Effector memory CD8-positive, alpha-beta T cell (primary cell): ENCODE measurements at places on chromosomes 5 and 9.
A peak's percentile ranks its signal among the peaks of the same experiment; 100 is the strongest.

GRCh38 chr5:22892441-22892840 is 39.3 kb upstream of the CDH12 start:
- no peak for DNase-seq

DNA sequence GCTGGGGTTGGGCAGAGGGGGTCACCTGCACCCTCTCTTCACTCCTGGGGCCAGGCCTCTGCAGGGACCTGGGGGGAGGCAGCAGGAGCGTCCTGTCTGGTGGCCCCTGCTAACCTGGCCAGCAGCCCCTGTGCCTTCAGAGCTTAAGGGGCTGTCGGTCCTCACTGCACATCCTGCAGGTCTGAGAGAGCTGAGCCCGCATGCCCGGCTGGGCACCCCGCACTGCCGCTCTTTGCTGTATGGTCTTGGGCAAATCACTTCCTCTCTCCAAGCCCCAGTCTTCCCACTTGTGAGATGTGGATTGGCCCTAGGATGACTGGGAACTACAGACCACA is 7.9 kb downstream of the FLT4 start:
- DNase-seq: no peak

DNA sequence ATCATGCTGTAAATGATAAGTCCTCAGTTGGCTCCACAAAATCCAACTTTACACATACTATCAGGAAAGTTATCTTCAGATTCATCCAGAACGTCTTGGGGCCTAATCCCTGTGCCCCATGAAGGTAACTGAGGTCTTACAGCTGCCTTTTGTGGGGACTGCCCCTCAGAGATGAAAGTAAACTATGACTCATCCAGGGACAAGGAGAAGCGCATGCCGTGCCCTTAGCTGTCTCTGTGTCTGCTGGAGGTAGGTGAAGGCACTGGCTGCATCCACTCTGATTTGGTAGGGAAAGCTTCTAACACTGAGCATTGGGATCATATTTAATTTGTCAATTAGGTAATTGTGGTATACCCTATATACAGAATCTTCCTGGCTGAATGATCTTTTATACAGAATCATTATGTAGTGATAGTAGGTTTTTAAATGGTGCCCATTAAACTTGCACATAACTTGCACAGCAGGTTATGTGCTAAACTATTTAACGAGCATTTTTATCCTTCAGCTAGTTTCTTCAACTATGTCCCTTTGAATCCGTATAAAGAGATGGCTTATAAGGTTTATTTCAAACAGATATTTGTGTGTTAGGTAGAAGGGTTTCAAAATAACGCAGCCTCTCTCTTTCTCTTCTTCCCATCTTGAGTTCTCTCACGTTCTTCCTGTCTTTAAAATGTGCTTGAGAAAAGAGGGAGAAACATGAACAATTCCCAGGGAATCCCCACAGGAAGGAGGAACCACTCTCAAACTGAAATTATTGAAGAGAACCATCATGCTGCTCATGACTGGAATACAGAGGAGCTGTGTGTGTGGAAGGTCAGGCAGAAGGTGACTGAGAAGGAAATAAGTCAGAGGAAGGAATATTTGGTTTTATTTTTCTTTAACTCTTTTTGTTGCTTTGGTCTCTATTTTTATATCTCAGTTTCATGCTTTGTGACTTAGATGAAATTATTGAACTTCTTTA is 250.9 kb downstream of the CD180 start:
- DNase-seq: no peak

DNA sequence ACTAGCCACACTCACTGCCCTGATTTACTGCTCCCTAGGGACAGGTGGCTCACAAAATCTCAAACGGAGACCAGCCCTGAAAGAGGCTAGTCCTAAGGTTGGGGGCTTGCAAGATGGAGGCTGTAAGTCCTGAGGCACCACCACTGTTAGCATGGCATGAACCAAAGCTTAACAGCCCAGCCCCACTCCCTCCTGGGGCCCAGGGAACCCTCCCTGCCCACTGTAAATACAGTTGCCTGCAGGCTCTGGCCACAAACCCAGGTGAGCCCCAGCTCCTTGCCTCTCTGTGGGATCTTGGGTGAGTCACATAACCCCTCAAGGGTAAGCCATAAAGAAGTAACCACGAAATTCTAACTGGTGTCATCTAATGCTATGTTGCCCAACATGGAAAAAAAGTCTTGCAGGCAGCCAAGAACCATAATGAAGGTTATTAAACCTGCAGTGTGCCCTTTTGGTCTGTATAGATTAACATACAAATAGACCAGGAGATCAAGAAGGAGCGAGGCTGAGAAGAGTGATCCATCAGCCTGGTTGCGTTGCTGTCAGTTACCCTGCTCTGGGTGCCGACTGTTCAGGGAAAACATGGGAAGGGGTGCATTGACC is 1.7 kb upstream of the POMT1 start:
- peak; percentile 43 for DNase-seq

DNA sequence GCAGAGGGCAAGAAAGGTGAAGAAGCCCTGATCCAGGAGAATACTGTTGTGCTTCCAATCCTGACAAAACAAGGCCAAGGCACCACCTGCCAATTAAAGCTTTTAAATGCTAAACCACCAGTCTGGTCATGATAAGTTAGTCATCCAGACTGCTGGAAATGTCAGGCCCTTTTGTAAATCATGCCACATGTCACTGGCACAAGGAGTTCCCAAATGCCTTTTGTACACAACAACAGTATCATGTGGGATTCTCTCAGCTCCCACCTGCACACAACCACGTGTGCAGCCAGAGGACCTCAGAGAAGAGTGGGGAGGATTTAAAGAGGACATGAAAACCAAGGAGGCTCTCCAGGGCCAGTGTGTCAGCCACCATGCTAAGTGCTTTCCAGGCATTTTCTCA is 99.3 kb downstream of the CDK5RAP2 start:
- no peak for DNase-seq

DNA sequence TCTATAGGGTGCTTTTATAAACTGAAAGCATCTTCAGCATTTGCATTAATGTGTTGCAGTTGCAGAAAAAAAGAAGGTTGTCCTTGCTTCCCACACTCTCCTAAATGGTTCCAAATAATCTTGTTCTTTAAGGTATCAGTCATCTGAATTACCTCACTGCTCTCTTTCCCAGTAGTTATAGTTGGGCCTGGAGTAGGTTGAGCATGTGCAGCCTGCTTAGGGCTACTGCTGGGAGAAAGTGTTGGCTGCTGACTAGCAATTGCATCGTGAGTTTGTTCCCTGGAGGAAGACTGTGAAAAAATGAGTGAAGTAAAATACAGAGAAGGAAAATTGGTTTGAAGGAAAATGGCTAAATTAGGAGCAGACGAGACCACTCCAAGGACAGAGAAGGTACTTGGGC is 74.5 kb downstream of the PRR16 start:
- no peak for DNase-seq

DNA sequence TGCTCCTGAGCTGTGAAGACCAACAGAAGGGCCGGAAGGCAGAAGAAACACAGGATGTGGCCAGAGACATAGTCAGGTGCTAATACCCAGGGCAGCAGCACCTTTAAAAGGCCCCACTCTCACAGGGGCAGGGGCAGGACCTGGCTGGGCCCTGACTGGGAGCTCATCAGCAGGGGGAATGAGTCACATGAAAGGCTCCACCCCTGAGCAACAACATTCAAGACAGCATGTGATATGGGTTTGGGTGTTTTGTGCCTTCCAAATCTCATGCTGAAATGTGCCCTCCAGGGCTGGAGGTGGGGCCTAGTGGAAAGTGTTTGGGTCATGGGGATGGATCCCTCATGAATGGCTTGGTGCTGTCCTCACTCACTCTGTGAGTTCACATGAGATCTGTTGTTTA is 181.7 kb downstream of the ERCC6L2 start:
- no peak for DNase-seq

- DNase-seq: no peak
These were observed 302.6 kb upstream of the TAS2R1 start for GRCh38 chr5:9932770-9933169.

GRCh38 chr9:86521977-86522376 is 167.8 kb upstream of the TUT7 start:
- no peak for DNase-seq
